ENCODE measurements at places on chromosomes 6 and 20.

DNA sequence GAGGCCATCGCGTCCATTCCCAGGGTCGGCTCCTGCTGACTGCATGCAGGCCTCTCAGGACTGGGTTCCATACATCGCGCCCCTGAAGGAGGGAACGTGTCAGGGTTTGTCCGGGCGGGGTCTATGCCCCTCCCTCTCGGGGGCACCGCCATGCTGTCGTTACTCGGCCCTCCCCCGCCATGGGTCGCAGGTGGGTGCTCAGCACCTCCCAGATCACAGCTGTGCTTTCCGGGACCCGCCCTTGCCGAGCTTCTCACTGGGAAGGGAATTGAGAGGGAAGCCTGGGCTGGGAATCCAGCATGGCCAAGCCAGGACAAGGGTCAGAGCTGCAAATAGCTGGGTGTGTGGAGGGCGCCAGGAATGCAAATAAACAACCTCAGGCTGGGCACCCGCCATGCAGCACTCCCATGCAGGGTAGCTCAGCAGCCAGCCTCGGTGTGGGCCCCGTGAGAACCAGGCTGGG is at the start of gene FRMD1:
Gene FRMD1 (minus strand): TSS at position 270 of the 463 bp plus-strand sequence. CDS start 118 bp downstream, at position 152.
- no peak for DNase-seq

GRCh38 chr20:24745617-24746350 is 203.3 kb upstream of the CST7 start:
- DNase-seq: no peak

DNA sequence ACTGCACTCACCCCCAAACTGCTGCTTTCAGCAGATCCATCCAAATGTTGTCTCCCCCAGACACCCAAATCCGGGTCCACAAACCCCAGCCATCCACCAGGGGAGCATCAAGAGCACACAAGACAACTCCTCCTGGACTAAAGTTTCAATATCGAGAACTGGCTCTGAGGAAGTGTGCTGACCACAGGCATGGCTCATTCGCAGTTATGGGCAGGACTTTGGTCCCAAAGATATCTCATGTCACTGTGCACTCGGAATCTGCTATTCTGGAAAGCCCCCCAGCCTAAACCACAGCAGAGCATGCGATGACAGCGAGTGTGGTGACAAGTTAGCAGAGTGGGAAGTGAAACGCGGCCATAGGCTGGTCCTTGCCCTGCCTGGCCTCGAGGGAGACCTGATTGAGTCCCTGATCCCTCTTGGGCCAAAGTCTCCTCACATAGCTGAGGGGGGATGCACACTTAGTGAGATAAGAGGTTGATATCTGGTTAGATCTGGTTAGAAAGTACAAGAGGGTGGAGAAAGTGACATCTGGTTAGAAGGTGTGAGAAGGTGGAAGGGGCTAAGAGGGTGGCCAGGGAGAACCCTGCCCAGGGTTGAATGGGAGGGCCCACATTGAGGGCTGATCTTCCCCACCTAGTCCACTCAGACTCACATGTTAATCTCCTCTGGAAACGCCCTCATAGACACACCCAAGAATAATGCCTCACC is 149.7 kb downstream of the MRPL14 start:
- no peak for DNase-seq

- peak; percentile 92 for DNase-seq
Observed at GRCh38 chr6:57172136-57173055, at the start of gene BAG2. BAG2 (plus strand) TSS chr6:57172326; CDS start chr6:57172698, 372 bp downstream.

Measured in LHCN-M2 (cell line).